ENCODE measurements at places on chromosomes 5 and 9.
A peak's percentile ranks its signal among the peaks of the same experiment; 100 is the strongest.

DNA sequence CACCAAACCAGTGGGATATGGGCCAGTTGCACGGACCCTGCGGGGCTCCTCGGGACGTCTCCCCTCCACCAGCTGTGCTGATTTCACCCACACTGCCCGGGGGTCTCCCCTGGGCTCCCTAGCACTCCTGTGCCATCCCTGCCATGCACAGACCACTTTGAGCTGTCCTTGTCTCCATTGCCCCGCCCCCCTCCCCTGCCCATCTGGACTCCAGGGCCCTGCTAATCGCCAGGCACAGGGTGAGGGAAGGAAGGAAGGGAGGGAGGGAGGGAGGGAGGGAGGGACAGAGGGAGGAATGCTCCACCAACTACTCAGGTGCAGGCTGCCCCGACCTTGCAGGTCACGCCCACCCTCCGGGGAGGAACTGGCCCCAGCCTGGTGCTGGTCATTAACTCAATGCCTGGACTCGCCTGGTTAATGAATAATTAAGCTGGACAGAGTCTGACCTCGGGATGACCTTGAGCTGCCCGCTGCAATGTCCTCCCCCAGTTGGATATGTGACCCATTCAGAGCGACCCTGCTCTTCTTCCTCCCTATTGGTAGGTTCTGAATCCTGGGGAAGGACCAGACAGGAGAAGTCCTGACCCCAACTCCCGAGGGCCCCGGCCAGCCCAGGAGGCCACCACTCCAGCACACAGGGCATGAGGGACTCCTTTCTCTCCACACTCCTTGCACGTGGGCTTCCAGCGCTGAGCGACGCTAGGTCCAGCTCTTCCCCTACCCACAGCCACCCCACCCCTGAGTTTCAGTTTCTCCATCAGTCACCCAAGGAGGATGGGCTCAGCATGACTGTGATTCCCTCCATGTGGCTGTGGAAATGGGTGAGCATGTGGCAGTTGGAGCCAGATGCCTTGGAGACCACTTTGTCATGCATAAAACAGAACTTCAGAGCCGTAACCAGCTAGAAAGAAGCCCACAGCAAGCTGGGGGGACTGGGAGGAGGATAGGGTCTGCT, 62.1 kb downstream of the C9orf50 start:
- H3K4me1 ChIP-seq: peaks cover 61% of the 10 kb centered on the region
- no peaks in the 10 kb centered on the region for H3K36me3 ChIP-seq
- DNase-seq: peak; percentile 83
- no peak overlapping the region for H3K27ac ChIP-seq
- H3K27me3 ChIP-seq: peaks cover 13% of the 10 kb centered on the region

GRCh38 chr5:59182760-59183159, 599.9 kb downstream of the RAB3C start:
- H3K27me3 ChIP-seq: no peaks in the 10 kb centered on the region
- DNase-seq: peak; percentile 44
- no peak overlapping the region for H3K27ac ChIP-seq

- no peak for DNase-seq
- H3K27ac ChIP-seq: no peak overlapping the region
- H3K4me3 ChIP-seq: no peak overlapping the region
Observed at GRCh38 chr9:122354536-122355199, 16.2 kb upstream of the PTGS1 start.

DNA sequence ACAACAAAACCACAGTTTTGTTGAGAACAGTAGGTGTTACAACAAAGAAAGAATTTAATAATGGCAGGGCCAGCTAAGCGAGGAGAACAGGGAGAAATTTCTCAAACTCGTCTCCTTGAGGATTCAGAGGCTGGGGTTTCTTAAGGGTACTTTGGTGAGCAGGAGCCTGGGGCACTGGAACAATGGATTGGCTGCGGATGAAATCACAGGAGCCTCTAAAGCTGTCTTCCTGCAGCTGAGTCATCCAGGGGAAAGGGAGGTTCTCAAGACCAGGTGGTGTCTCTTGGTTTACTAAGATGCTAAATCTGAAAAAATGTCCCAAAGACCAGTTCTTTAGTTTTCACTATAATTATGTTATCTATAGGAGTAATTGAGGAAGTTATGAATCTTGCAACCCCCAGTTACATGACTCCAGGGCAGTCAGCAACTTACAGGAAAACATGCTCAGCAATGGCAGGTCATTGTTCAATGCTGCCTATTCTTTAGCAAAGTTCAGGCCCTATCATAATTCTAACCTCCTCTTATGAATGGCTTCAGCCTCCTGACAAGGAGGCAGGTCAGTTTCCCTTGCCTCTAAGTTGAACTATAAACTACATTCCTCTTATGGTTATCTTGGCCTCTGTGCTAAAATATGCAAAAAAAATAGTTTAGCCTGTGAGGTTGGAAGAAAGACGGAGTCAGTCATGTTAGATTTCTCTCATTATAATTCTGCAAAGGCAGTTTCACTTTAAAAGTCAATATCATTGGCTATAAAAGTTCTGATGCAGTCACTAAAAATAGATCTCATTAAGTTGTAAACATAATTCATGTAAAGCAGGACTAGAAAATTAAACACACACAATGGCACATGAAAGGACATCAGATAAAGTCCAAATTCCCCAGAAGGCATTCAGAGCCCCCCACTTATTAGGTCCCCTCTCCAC, 63.3 kb upstream of the CKS2 start:
- no peak overlapping the region for H3K27ac ChIP-seq
- DNase-seq: peak; percentile 40
- no peak overlapping the region for H3K4me3 ChIP-seq
- no peaks in the 10 kb centered on the region for H3K36me3 ChIP-seq

- no peak overlapping the region for H3K27ac ChIP-seq
- peaks cover 21% of the 10 kb centered on the region for H3K4me1 ChIP-seq
- no peaks in the 10 kb centered on the region for H3K27me3 ChIP-seq
- H3K36me3 ChIP-seq: no peaks in the 10 kb centered on the region
- H3K4me3 ChIP-seq: no peak overlapping the region
Observed at GRCh38 chr9:136087741-136088480, 7.2 kb downstream of the NACC2 start.

- no peak for DNase-seq
- H3K4me3 ChIP-seq: no peak overlapping the region
- H3K27ac ChIP-seq: no peak overlapping the region
- H3K36me3 ChIP-seq: no peaks in the 10 kb centered on the region
- no peaks in the 10 kb centered on the region for H3K27me3 ChIP-seq
- no peaks in the 10 kb centered on the region for H3K4me1 ChIP-seq
Observed at GRCh38 chr5:111439473-111440075, 72.8 kb downstream of the STARD4 start.
